ENCODE measurements at places on chromosomes 12 and 14.

- no peak for DNase-seq
Observed at GRCh38 chr14:86257973-86258372, 728.0 kb downstream of the FLRT2 start.

- no peak for DNase-seq
Observed at GRCh38 chr12:22808860-22809259, 183.9 kb downstream of the ETNK1 start.

- peak; percentile 71 for DNase-seq
Observed at GRCh38 chr14:93939304-93940229, 12.4 kb downstream of the FAM181A start.

- DNase-seq: no peak
Observed at GRCh38 chr12:105504286-105504685, 173.8 kb downstream of the C12orf75 start.

DNA sequence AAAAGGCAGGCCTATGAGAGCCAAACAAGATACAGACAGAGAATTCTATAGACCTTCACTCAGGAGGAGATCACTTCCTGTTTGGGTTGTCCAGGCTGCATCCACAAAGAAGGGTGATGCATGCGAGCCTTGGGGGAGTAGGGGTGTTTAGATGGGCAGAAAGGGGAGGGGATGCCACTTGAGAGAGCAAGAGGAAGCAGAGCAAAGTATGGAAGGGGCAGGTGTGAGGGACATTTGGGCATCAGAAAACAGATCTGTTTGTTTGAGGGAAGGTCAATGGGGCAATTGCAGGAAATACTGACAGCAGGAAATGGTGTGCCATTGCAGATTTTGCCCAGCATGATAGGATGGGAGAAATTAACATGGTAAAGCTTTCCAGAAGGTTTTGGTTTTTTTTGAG lies 146.4 kb upstream of the FOXN3 start:
- no peak for DNase-seq

DNA sequence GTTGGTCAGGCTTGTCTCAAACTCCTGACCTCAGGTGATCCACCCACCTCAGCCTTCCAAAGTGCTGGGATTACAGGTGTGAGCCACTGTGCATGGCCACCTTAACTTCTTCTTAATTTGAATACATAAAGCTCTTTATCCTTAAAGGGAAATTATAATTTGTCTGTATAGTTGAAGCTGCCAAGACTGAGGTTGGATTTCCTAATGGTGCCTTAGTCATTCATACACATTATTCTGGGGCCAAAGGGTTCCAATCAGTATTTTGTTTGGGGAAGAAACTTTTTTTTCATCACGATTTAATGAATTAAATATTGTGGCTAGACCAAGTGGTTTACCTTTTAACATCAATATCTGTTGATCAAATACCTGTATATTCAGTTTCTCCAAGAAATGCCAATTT lies 135.9 kb downstream of the SYT1 start:
- DNase-seq: no peak

GRCh38 chr14:44404036-44404435 lies 103.0 kb downstream of the FSCB start:
- DNase-seq: no peak

DNA sequence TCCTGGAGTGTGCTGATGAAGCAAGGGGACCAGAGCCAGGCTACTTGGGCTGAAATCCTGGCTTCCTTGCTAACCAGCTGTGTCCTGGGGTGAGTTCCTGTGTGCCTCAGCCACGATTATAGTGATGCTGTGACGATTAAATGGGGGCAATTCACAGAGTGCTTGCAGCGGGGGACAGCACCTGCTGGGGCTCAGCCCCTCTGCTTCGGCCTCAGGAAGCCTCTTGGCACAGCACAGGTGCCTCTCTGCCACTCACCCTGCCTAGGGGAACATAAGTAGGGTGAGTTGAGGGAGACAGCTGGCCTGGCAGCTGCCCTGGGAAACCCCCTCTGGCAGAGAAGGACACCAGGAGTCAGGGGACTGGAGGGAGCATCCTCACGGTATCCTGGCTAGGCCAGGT lies 9.4 kb downstream of the KRT80 start:
- DNase-seq: no peak

DNA sequence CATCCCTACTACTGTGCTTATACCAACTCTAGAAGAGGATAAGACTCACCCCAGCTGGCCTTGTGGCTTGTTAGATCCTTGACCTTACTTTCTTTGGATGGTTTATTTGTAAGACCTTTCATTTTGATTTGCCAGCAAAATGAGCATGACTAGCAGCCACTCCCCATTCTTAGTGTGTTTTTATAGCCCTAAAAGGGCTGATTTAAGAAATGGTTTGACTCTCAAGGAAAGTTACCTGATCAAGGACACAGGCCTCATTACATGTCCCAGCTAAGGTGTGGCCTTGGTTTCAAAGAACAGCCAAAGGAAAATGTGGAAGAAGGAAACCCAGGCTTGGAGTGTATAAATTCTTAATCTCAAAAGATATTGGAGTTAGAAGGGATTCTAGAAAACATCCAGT lies 41.4 kb downstream of the SLC17A8 start:
- no peak for DNase-seq

GRCh38 chr14:73695997-73696396 lies 18.2 kb downstream of the PNMA1 start:
- no peak for DNase-seq

- DNase-seq: no peak
Observed at GRCh38 chr12:68971404-68971803, 38.4 kb upstream of the CPM start.

- DNase-seq: no peak
Observed at GRCh38 chr12:14193639-14194038, 171.8 kb upstream of the ATF7IP start.

DNA sequence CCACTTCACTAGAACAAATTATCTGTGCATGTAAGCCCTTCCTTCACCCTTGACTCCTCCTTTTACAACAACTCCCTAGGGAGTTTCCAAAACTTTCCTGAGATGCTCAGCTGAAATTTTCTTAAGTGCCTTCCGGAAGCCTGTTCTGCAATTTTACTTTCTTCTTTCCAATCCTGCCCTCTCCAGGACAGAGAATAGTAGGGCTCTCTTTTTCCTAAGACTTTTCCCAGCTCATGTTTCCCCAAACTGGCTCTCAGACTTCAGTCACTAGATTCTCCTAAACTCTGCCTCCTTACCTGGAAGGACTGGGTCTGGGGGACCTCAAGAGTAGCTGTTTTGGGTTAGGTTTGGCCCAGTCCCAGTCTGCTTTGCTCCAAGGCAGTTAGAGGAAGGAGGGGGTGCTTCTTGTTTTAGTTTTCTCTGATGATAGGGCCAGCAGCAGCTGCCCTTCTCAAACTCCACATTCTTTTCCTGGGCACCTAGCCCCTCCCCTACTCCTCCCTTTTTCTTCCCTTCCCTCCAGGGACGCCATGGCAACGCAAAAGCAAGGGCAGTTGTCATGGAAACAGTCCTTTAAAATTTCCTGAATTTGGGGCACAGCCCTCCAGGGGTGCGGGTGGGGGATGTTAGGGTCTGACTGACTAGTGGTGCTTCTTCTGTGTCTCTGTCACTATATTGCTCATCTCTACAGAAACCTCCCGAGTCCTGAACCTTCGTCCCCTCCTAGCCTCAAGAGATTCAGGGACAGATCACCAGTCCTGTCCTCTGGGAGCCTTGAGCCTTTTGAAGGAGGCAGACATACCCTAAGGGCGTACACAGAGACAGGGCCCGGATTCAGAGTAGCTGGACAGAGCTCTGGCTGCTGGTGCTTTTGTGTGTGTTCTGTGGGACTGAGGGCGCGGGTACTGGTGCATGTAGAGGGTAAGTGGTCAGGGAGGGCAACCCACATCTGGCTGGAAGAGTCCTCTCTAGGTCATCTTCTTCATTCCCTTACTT lies 17.0 kb downstream of the PPP1R1A start:
- DNase-seq: no peak

- DNase-seq: no peak
Observed at GRCh38 chr12:12010277-12011039, 60.3 kb upstream of the BCL2L14 start.

- DNase-seq: peak; percentile 55
Observed at GRCh38 chr12:106049105-106049504, 89.6 kb downstream of the NUAK1 start.

- no peak for DNase-seq
Observed at GRCh38 chr14:32998433-32998832, 59.8 kb downstream of the NPAS3 start.

- DNase-seq: no peak
Observed at GRCh38 chr12:52155048-52155868, 36.6 kb downstream of the KRT80 start.

- no peak for DNase-seq
Observed at GRCh38 chr12:96361074-96361473, 39.2 kb downstream of the CDK17 start.

DNA sequence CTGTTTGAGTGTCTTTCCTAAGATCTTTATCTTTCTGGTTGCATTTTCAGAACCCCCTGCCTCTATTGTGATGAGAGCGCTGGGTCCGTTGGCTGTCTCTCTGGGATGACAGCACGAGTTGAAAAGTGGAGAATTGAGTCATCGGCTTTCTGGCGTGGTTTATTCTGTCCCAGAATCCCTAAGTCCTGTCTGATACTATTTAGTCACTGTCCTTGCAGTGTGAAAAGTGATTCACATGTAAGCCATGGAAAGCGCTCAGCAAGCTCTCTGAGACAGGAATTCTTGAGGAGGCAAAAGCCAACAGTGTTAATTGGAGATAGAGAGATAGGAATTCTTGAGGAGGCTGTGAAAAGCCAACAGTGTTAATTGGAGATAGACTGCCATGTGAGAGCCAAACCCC lies 121.7 kb downstream of the CHST11 start:
- no peak for DNase-seq

DNA sequence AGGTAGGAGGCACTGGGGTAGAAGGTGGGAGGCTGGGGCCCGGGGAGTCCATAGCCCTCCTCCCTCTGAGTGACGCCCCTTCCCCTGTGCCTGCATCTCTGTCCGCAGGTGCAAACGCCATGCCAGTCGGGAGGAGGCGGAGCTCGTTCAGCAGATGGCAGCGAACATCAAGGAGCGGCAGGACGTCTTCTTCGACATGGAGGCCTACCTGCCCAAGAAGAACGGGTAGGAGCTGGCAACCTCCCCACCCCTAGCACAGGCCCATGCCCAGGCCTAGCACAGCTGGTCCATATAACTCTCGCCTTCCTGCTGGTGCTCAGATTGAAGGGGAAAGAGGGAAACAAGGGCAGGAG lies 35.6 kb downstream of the TMEM120B start:
- DNase-seq: no peak

GRCh38 chr12:116431677-116432300 lies 127.4 kb upstream of the MAP1LC3B2 start:
- DNase-seq: no peak

DNA sequence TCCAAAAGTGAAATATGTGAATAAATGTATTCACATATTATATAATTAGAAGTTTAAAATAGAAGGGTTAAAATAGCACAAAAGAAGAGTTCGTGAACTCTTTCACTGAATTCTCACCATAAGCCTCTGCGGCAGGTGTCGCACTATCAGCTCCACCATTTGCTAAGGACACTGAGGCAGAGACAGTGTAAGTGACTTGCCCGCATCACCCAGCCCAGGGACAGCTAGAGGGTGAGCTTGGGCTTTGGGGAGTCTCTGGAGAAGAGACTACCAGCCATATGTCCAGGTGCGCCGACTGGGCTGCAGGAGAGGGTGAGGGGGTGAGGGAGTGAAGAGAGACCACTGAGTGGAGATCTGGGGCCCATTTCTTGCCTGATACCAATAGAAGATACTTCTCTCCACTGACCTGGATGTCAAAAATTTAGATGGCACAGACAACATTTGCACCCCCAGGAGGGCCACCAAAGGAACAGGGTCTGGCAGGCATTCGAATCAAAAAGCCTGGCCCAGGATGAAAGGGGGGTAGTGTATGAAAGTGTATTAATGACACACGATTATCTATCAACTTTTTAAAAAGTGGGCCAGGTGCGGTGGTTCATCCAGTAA lies 28.5 kb downstream of the FAIM2 start:
- no peak for DNase-seq

DNA sequence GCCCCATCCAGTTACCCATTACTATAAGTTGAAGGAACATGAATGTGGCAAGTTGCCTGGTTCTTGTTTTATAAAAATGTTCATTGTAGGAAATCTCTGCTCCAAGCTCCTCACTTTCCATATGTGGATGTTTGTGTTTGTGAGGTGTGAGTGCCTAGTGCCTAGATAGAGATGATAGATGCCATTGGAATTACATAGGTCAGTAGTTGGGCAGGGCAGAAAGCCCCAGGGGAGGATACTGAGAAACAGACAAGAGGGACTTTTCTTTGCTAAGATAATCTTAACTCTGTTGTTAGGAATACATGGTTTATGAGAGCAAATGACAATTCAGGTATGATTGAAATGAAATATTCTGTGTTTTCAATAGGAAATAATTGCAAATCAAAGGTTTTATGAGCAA lies 226.3 kb upstream of the GRIP1 start:
- no peak for DNase-seq

DNA sequence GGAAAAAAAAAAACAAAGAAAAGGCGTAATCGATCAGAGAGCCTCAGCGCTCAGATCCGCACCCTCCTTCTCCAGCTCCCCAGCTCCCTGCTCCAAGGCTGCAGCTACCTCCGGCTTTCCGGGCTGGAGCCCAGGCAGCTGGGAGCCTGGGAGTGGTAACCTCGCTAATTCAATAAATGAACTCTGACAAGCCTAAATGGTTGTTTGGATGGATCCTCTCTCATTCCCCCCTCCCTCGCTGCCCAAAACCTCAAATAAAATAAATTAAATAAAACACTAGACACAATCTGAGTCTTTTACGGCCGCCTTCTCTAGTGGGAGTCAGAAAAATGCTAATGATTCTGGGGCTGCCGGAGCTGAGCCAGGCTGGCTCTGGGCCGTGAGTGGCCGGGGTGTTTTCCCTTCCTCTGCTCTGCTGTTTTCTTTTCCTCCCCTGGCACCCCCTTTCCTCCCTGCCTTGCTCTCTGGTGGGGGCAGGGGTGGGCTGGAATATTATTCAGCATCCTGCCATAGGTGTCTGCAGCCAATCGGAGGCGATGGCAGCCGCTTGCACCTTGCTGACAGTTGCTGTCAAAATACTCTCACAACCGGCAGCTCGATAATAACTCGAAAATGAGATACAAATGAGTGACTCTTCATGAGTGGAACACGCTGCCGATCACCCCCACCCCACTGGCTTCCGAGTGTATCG lies 76.1 kb downstream of the RBM19 start:
- DNase-seq: no peak

DNA sequence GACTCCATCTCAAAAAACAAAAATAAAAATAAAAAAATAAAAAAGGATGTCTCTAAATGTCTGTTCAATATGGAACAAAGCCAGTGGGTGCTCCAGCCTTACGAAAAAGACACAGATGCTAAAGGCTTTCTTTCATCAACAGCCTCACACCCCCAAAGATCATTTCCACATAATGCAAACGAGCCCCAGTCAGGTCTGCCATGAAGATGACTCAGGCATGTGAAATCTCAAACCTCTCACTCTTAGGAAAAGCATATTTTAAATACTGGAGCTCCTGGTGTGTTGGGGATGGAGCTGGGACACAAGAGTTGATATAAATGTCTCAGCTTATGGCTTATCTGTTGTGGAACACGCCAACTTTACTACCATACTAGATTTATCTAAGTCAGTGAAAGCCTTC lies 49.9 kb upstream of the PLXNC1 start:
- no peak for DNase-seq

GRCh38 chr14:31926123-31926522 lies 151.0 kb upstream of the ARHGAP5 start:
- no peak for DNase-seq

- no peak for DNase-seq
Observed at GRCh38 chr12:28611115-28611435, 420.8 kb downstream of the CCDC91 start.

GRCh38 chr14:69854598-69854997 lies 24.6 kb upstream of the SMOC1 start:
- DNase-seq: no peak

- DNase-seq: no peak
Observed at GRCh38 chr12:106091446-106091820, 47.3 kb downstream of the NUAK1 start.

All from anterior cingulate cortex (tissue), 58 donors.